Activated T-helper 1 cell treated with anti-CD3 and anti-CD28 coated beads, Interleukin-12 subunit alpha, Interleukin-12 subunit beta, Interleukin-2, Interleukin-4 antibody, amounts not matched to agents 30 ng/mL and 10 ng/mL and 1 ng/mL, durations not matched to agents 14 hours and 24 hours and 36 hours (primary cell): ENCODE measurements at places on chromosomes 16 and 17.

GRCh38 chr16:2078096-2078495 lies 30.3 kb downstream of the TSC2 start:
- no peak overlapping the region for H3K4me3 ChIP-seq
- no peaks in the 10 kb centered on the region for H3K4me1 ChIP-seq
- DNase-seq = no peak
- H3K27ac ChIP-seq = no peak overlapping the region
- peaks cover 9% of the 10 kb centered on the region for H3K36me3 ChIP-seq

- H3K4me3 ChIP-seq = no peak overlapping the region
- H3K4me1 ChIP-seq = peaks cover 11% of the 10 kb centered on the region
- no peak overlapping the region for H3K27ac ChIP-seq
- DNase-seq = no peak
- peaks cover 42% of the 10 kb centered on the region for H3K36me3 ChIP-seq
Observed at GRCh38 chr17:35660902-35661301, 70.5 kb upstream of the RASL10B start.

DNA sequence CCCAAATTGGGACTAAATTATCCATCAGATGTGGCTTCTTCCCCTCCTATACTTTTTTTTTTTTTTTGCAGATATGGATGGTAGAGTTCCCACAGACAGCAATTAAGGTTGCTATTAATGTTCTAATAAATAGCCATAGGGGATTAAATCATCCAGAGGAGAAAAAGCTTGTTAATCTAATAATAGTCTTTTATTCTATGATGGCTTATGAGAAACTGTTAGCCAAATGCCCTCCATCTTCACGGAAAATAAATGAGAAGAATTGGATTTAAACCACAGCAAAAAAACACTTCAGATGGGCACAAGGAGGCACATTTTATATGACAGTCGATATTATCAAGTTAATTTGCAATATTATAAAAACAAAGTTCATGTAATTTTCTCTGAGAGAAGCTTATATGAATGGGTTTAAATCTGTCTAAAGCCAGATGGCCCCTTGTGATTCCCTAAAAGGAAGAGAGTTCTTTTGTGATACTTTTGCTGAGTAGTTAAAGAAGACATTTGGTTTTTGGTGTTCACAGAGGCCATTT lies 5.1 kb upstream of the CAPNS2 start:
- no peak for DNase-seq
- H3K27me3 ChIP-seq = peaks cover 3% of the 10 kb centered on the region
- H3K4me3 ChIP-seq = no peak overlapping the region
- H3K36me3 ChIP-seq = no peaks in the 10 kb centered on the region
- H3K27ac ChIP-seq = no peak overlapping the region
- no peaks in the 10 kb centered on the region for H3K4me1 ChIP-seq

DNA sequence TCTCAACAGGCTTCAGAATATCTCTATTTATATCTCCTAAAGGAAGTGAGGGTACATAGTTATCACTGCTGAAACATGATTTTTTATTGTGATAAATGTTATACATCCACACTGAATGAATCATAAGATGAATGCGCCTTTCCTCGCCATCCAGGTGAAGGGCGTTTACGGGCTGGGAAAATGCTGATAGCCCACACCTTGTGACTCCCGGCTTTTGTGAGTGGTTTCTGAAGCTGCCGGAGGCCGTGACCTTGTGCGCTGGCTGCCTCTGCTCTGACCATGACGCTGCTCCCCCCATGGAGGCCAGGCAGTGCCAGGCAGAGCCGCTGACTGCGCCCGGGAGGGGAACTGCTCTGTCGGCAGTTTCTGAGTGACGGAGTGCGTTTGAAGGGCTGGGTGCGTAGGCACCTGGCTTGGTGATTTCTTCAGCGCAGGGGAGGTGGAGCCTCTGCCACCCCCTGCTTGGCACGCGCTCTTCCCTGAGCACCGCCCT lies 97.2 kb downstream of the RAP1GAP2 start:
- no peaks in the 10 kb centered on the region for H3K27me3 ChIP-seq
- H3K36me3 ChIP-seq = no peaks in the 10 kb centered on the region
- H3K4me1 ChIP-seq = no peaks in the 10 kb centered on the region
- H3K4me3 ChIP-seq = no peak overlapping the region

- no peak for DNase-seq
- H3K4me3 ChIP-seq = peak overlapping the region; percentile 85
Observed at GRCh38 chr17:15650741-15651582, 31.5 kb upstream of the FBXW10B start.

- H3K27ac ChIP-seq = no peak overlapping the region
- H3K27me3 ChIP-seq = no peaks in the 10 kb centered on the region
- H3K4me1 ChIP-seq = peaks cover 11% of the 10 kb centered on the region
- H3K36me3 ChIP-seq = no peaks in the 10 kb centered on the region
- no peak overlapping the region for H3K4me3 ChIP-seq
Observed at GRCh38 chr17:59234631-59235030, 14.3 kb downstream of the GDPD1 start.

DNA sequence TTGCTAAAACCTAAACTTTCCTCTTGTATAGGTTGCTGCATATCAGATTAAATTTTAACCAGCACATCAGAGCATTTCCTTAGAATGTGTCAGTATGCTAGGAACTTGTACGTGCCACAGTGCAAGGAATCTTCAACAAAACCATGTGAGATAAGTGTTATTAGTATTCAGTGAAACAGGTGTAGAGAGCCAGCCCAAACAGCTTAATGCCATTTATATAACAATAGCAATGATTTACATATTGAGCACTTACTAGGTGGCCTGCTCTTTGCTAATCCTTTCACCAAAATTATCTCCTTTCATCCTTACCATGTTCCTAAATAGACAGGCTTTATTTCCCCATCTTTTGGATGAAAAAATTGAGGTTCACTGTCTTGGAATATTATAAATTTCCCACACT lies 485.7 kb downstream of the HS3ST4 start:
- H3K27ac ChIP-seq = no peak overlapping the region
- H3K4me1 ChIP-seq = no peaks in the 10 kb centered on the region
- no peak overlapping the region for H3K4me3 ChIP-seq
- H3K27me3 ChIP-seq = peaks cover 4% of the 10 kb centered on the region
- no peak for DNase-seq

- DNase-seq = no peak
- no peak overlapping the region for H3K4me3 ChIP-seq
- no peaks in the 10 kb centered on the region for H3K27me3 ChIP-seq
- H3K27ac ChIP-seq = no peak overlapping the region
- H3K36me3 ChIP-seq = peaks cover 6% of the 10 kb centered on the region
Observed at GRCh38 chr16:2092256-2092620, 43.5 kb downstream of the PKD1 start.

DNA sequence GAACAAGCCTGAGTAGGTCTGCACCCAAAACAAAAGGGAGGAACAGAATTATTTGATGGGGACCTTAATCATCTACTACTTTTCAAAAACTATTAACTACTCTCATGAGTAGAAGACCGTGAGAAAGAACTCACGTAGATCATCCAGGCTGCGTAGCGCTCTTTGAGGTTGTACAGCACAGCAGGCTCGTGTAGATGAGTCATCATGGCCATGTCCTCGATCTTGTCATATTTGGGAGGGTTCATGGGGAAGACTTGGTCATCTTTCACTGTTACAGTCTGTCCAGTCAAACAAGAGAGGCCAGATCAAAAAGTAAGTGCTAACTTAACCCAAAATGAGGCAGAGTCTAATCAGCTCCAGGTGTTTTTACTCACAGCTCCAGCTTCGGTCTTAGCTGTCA lies 2.3 kb downstream of the MYH1 start:
- H3K4me3 ChIP-seq = no peak overlapping the region
- no peaks in the 10 kb centered on the region for H3K27me3 ChIP-seq
- no peaks in the 10 kb centered on the region for H3K4me1 ChIP-seq
- H3K27ac ChIP-seq = no peak overlapping the region
- no peak for DNase-seq
- no peaks in the 10 kb centered on the region for H3K36me3 ChIP-seq

DNA sequence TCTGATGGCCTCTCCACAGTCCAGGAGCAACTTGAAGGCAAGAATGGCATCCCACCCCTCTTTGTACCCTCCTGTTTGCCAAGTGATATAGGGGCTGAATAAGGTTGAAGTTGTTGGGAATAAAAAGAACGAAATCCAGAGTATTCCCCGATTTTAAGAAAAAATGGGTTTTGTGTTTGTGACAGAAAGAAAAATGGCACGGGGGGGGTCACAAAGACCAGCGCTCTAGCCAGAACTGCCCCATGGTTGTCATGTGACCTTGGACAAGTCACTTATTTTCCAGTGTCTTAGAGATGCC lies 1.7 kb upstream of the HEXIM1 start:
- H3K4me1 ChIP-seq = peaks cover 19% of the 10 kb centered on the region
- peak overlapping the region; percentile 98 for H3K27ac ChIP-seq
- no peaks in the 10 kb centered on the region for H3K27me3 ChIP-seq
- H3K4me3 ChIP-seq = peak overlapping the region; percentile 96
- peaks cover 16% of the 10 kb centered on the region for H3K36me3 ChIP-seq

DNA sequence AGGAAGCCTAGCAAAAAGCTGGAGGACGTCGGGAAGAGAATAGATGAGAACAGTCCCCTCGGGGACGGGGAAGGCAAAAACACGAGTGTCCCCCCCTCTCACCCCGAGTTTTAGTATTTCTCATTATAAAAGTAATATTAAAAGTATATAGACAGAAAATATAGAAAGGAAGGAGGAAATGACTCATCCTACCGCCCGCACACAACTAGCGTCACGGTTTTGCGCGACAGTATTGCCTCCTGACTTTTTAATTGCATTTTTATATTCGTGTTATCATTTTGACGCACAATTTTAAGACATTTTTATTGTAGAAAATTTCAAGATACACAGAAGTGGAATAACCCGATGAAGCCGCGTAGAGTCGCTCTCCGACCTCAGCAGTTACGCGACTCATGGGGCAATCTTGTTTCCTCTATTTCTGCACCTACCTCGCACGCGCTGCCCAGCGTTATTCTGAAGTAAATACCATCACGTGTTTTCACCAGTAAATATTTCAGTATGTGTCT lies 652 bp upstream of the SLC25A19 start:
- H3K4me1 ChIP-seq = peaks cover 21% of the 10 kb centered on the region
- DNase-seq = no peak
- H3K36me3 ChIP-seq = peaks cover 27% of the 10 kb centered on the region
- H3K27me3 ChIP-seq = no peaks in the 10 kb centered on the region

GRCh38 chr17:32253117-32253611 lies 12.5 kb upstream of the RHBDL3 start:
- peaks cover 21% of the 10 kb centered on the region for H3K27me3 ChIP-seq
- H3K4me1 ChIP-seq = no peaks in the 10 kb centered on the region
- peak; percentile 67 for DNase-seq
- no peaks in the 10 kb centered on the region for H3K36me3 ChIP-seq
- no peak overlapping the region for H3K4me3 ChIP-seq

GRCh38 chr16:81333356-81333755 lies 18.6 kb downstream of the GAN start:
- no peaks in the 10 kb centered on the region for H3K27me3 ChIP-seq
- no peak overlapping the region for H3K27ac ChIP-seq
- peaks cover 13% of the 10 kb centered on the region for H3K4me1 ChIP-seq
- H3K36me3 ChIP-seq = peaks cover 10% of the 10 kb centered on the region

DNA sequence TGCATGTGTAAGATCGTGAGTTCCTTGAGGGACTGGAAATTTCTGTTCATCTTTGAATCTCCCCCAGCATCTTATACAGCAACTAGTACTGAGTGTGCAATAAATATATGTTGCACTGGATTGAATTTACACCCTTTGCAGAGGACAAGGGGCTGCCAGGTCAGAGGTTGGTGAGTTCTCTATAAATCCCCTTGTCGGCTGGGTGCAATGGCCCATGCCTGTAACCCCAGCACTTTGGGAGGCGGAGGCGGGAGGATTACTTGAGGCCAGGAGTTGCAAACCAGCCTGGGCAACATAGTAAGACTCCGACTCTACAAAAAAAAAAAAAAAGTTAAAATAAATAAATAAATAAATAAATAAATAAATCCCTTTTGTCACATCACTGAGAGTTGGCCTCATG lies 9.4 kb upstream of the SP6 start:
- H3K27me3 ChIP-seq = peaks cover 32% of the 10 kb centered on the region
- H3K4me1 ChIP-seq = peaks cover 12% of the 10 kb centered on the region
- no peak overlapping the region for H3K27ac ChIP-seq
- no peaks in the 10 kb centered on the region for H3K36me3 ChIP-seq
- H3K4me3 ChIP-seq = no peak overlapping the region

- no peaks in the 10 kb centered on the region for H3K27me3 ChIP-seq
- no peak overlapping the region for H3K4me3 ChIP-seq
- H3K27ac ChIP-seq = no peak overlapping the region
- no peaks in the 10 kb centered on the region for H3K4me1 ChIP-seq
Observed at GRCh38 chr16:4373356-4373908, 1.8 kb downstream of the VASN start.

- H3K27me3 ChIP-seq = peaks cover 1% of the 10 kb centered on the region
- H3K4me3 ChIP-seq = no peak overlapping the region
- no peak overlapping the region for H3K27ac ChIP-seq
- peaks cover 7% of the 10 kb centered on the region for H3K36me3 ChIP-seq
Observed at GRCh38 chr17:80996422-80997305, 5.0 kb downstream of the CHMP6 start.

DNA sequence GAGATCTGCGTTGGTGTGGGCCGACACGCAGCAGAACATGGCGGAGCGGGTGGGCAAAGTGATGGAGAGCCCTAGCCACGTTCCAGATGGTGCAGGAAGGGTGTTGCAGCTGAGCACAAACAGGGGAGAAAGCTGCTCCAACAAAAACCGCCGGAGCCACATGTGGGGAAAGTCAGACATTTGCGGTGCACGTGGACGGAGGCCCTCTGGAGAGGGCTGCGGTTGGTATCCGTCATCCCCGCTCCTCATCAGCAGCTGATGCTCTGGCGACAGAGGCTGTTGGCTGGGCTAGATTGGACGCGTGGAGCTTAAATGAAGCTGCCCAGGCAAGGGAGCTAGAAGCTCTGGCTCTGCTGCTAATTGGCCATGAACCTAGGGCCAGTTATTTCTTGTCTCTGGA lies 43.5 kb upstream of the ADCY9 start:
- no peak overlapping the region for H3K27ac ChIP-seq
- DNase-seq = no peak
- H3K4me3 ChIP-seq = no peak overlapping the region
- H3K36me3 ChIP-seq = no peaks in the 10 kb centered on the region
- no peaks in the 10 kb centered on the region for H3K27me3 ChIP-seq

DNA sequence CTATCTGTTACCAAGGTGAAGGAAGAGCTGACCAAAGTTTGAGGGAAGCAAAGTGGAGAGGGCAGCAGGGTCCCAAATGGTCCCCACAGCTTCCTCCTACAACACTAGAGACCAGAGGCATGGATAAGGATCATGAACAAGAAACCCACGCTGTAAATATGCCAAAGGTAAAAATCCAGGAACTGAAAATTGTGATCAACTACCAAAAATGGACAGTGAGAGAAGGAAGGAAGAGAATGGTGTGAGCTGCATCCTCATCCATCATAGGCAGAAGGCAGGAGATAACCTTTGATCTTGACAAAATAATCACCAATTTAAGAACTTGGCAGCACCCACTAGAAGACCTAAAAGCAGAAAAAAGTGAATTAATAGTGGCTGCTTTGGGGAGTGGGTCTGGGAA lies 66.2 kb downstream of the CYTH1 start:
- peak overlapping the region; percentile 73 for H3K27ac ChIP-seq
- peaks cover 74% of the 10 kb centered on the region for H3K4me1 ChIP-seq
- no peak for DNase-seq
- H3K4me3 ChIP-seq = peak overlapping the region; percentile 51
- peaks cover 15% of the 10 kb centered on the region for H3K36me3 ChIP-seq
- H3K27me3 ChIP-seq = no peaks in the 10 kb centered on the region
